ENCODE measurements at places on chromosomes 5 and 9. TPM values are rescaled to one million over a fixed set of nuclear protein-coding genes. Genes with fewer than 3 reads are reported as not detected.

GRCh38 chr9:13568841-13569601, 289.5 kb upstream of the MPDZ start:
- no peak for DNase-seq

PLPP1 gene
- 56.3 TPM for total RNA-seq

DNA sequence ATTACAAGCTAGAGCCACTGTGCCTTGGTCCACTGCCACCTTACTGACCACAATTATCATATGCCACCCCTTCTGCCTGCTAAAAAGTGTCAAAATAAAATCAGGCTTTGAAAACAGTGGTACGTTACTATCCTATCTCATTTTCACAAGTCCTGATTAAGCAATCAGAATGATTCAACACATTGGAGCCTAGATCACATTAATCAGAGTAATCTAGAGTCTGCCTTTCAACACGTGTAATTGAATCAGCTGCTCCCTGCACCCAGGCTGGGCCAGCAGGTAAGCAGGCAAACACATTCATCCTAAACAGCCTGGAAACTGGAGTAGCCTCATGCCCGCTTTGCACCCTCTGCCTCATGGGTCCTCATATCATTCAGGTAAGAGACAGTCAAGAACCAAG, 186.2 kb downstream of the DCP2 start:
- DNase-seq: peak; percentile 79

- DNase-seq: no peak
These were observed 1.5 kb upstream of the SLC23A1 start for GRCh38 chr5:139384591-139385051.

DNA sequence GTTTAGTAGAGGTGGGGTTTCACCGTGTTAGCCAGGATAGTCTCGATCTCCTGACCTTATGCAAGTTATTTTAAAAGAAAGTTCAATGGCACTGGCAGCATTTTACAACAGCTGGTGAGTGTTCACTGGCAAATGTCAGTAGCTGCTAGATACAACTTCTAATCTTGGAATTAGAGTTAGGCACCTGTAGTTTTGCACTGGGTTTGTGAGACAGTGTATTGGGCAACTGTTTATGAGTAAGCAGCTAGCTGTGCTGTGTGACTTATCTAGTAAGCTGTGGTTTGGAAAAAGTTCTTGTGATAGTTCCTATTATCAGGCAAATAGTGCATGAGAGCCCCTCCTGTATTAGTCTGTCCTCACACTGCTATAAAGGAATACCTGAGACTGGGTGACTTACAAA, 61.5 kb downstream of the UBE2QL1 start:
- DNase-seq: peak; percentile 1

GRCh38 chr5:14153932-14154731, 11.0 kb downstream of the TRIO start:
- peak; percentile 87 for DNase-seq

- DNase-seq: peak; percentile 20
These were observed 103.7 kb downstream of the ATPSCKMT start for GRCh38 chr5:10145923-10146401.

GRCh38 chr5:93623153-93623552, 40.1 kb downstream of the NR2F1 start:
- no peak for DNase-seq

DNA sequence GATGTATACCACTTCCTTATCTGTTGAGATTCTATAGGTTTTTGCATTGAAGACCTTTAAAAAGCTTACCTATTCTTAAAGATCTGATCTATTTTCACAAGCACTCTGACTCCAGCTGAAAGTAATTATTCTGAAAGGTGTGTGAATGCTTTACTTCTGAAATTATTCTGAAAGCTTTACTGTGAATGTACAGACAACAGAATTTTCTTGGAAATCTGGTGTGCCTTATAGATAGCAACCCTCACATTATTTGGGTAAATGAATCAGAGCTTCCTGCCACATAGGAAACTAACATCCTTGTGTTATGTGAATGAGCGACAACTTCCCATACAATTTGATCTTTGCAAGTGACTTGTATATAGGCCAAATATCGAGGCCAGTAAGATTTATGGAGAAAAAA, 6.5 kb downstream of the CDO1 start:
- DNase-seq: no peak

DNA sequence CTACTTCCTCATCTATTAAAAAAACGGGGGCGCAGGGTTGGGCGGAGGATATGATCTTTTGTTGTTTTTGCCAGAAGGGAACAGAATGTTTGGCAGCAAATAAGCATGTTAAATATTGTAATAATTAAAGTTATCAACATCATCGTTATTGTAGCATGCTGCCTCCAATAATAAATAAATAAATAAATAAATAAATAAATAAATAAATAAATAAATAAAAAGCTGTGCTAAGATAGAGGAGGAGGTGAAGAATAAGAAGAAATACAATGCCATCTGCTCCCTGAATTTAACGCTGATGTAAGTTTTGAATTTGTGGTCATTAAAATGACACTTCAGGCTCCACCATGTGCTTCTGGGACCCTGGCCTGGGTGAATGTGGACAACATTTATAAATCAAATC, 508.0 kb upstream of the TNC start:
- no peak for DNase-seq

GRCh38 chr5:139644646-139645429, 3.3 kb upstream of the CXXC5 start:
- no peak for DNase-seq

DNA sequence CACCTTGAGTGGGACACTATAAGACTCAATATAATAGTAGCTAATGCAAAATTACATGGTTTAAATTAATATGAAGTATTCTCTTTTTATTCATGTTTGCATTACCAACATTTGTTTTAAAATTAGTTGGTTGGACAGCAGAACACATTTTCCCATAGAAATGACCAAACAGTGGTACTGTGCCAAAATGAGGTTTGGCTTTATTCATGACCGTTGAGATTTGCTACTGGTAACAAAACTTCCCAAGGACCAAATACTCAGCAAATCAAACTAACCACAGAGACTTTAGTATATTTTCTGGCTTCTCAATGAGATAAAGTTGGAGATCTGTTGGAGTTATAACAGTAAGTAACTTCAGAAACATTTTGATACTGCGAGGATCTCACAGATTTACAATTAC, 637.8 kb upstream of the MEF2C start:
- DNase-seq: peak; percentile 30

DNA sequence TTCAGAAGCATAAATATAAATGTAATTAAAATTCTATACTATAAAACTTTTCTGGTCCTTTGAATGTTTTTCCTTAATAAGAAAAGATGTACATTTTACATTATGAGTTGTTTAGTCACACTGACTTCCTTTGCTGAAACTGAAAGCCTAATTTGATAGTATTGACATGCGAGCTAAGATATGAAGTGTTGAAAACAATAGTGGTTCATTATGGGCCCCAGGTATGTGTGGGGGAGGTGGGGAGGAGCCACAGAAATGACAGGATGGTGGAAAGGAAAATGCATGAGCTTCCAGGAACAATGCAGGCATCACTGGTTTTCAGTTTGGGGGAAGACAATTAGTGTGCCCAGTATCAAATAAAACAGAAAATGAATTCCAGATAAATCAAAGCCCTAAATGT, 35.4 kb upstream of the RLN1 start:
- no peak for DNase-seq

FAM78A gene
- total RNA-seq: 0.73 TPM

DNA sequence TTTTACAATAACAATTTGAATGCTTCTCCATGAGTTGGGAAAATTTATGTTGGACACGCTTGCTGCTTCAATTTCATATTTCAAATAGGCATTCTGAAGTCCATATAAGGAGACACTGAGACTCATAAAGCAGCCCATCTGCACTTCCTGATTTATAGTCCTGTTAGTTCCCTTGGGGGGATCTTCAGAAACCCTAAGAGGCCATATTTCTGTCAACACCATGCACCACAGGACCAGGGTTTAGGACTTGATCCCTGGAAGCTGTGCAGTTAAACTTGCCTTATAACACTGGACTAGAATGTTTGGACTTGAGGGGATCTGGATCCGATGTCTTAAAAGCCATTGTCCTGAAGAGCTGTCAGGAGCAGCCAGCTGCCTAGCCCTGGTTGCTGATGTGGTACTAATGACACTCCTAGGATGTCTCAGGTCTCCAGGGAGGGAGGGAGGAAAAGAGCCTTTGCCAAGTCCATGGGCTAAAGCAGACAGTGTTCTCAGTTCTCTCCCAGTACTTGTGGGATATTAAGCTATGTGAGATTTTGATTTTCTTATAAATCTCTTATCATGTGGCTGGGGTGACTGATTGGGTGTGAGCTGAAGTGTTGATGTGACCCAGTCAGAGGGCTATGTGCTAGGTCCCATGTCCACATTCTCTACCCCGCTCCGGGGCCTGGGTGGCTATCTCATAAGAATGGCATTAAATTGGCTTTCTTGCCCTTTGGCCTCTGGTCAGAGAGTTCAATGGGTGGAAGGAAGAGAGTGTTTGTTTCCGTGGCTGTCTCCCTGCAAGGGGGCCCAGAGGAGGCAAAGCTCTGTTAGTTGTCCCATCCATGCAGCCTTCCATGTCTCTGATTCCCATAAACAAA, 399.8 kb downstream of the OSTF1 start:
- no peak for DNase-seq

DNA sequence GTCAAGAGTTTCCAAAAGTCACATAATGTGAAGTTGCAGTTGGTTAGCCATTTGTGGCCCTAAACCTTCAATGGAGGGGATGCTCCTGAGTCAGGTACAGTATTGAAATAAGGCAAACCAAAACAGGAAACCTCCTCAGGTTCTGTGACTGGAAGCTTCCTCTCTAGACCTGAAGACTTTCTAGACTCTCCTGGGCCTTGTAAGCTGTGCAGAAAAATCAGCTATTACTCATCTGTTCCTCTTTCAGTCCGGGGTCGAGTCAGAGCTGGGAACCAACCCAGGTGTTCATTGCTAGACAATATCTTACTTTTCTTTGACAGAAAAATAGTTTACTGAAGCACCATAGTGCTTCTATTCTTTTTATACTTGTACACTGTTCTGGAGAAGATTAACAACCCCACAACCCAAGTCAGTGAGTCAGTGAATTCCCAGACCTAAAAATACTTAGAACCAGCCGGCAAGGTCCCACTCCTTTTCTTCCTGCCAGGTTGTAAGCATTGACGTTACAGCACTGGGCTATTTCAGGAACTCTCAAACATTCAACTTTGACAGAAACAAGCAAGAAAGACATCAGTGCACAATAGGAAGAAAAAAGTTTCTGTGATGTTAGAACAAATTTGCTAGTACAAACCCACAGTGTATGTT, 47.3 kb downstream of the FSTL4 start:
- no peak for DNase-seq

DNA sequence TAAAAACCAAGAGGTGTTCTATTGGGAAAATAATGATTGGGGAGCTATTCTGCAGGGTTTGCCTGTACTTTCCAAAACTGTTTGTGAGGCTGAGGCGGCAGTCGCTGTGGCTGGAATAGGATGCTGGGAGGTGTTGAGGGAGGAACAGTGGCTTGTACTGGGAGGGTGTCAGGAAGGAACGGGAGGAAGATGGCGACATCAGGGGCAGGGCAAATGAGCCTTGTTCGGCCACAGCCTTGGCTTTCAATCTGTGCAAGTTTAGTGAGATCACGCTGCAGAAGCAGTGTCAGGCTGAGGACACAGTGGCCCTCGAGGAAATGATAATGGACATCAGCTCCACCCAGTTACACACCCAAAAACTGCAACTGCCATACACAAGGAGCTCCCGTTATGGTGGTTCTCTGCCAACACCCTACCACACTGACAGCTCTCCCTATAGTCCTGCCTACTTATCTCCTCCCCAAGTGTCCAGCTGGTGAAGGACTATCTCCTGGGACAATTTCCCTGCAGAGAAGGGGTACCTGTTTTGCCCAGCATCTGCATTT, 27.3 kb downstream of the KIF2A start:
- DNase-seq: no peak

ASPN gene
- not detected for total RNA-seq

DNA sequence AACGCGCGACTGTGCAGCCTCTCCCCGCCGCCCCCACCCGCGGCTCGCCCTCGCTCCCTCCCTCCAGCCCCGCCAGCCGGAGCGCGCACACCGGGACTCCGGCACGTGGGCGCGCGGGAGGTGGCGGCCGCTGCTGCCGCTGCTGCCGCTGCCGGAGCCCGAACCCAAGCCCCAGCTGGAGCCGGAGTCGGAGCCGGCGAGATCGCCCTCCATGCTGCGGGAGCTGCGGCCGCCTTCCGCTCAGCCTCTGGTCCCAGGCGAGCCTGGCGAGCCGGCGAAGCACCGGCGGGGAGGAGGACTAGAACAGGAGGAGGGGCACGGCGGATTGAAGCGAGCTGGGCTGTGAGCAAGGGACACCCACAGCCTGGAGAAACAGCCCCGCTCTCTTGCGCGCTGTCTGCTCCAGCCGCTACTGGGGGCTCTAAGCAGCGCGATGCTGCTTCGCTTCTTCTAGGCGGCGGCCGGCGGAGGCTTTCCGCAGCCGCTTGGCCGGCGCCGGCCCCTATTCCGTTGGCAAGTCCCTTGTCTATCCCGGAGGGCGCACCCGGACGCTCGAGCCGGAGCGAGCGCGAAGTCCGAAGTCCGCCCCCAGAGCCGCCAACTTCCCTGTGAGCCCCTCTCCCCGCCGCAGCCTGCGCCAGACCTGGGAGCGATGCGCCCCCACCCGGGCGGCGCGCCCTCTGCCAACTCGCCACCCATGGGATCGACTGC, 598.7 kb upstream of the SGCD start:
- peak; percentile 47 for DNase-seq

GRCh38 chr9:94929369-94929756, 202.9 kb downstream of the AOPEP start:
- peak; percentile 98 for DNase-seq

ADAMTS6 gene
- 37.1 TPM for total RNA-seq

- no peak for DNase-seq
These were observed 109.0 kb downstream of the FAM174A start for GRCh38 chr5:100644185-100644584.

ECM2 gene
- 0.18 TPM for total RNA-seq

DNA sequence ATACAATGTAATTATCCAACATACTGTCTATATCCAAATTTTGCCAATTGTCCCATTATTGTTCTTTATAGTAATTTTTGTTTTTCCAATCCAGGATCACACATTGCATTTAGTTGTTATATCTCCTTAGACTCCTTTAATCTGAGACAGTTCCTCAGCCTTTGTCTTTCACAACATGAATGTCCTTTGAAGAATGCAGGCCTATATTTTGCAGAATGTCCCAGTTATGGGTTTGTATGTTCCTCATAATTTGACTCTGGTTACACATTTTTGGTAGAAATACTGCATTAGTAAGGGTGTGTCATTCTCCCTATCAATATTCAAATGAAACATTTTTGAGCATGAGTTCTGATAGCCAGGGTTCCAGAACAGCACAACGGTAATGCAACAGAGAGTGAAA, 6.7 kb downstream of the CD180 start:
- no peak for DNase-seq

DNA sequence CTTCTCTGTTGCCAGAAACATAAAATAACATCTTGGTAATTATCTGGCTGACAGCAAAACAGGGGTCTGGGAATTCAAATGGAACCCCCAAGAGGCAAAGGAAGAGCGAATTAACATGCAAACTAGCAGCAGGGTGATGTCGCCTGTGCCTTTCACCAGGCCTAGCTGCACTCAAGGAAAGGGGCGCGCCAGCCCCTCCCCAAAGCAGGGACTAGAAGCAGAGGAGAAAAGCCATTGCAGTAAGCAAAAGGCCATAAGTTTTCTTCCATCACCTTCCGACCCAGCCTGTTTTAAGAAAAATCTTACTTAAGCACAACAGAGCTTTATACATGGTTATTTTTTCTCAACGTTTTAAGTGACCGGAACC, 539 bp downstream of the POC5 start:
- DNase-seq: no peak
